ENCODE measurements at places on chromosomes 2 and 18.

DNA sequence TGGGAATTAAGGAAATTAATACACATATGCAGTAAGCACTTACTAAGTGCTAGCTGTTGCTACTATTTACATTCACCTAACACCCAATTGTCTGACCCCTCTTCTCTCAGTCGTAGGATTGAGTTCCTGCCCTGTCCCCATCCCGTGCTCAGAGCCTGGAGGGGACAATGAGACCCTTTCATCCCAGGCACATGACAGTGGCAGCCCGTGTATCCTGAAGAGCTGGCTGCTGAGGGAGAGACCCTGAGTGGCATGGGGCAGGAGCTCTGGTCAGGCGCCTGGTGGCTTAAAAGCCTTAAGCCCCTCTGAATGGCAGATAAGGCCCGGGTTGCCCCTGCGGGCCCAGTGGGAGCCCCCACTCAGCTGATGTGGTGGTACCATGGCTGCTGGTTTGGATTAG is 99.0 kb downstream of the DYSF start:
- DNase-seq = no peak

GRCh38 chr2:72104821-72105588 is 42.7 kb downstream of the CYP26B1 start:
- no peak for DNase-seq

GRCh38 chr2:143847257-143847656 is 672.7 kb downstream of the ZEB2 start:
- no peak for DNase-seq

- DNase-seq = no peak
Measured at GRCh38 chr2:138950486-138950885, 170.3 kb upstream of the NXPH2 start.

- DNase-seq = no peak
Measured at GRCh38 chr18:57900906-57901435, 97.9 kb upstream of the ATP8B1 start.

DNA sequence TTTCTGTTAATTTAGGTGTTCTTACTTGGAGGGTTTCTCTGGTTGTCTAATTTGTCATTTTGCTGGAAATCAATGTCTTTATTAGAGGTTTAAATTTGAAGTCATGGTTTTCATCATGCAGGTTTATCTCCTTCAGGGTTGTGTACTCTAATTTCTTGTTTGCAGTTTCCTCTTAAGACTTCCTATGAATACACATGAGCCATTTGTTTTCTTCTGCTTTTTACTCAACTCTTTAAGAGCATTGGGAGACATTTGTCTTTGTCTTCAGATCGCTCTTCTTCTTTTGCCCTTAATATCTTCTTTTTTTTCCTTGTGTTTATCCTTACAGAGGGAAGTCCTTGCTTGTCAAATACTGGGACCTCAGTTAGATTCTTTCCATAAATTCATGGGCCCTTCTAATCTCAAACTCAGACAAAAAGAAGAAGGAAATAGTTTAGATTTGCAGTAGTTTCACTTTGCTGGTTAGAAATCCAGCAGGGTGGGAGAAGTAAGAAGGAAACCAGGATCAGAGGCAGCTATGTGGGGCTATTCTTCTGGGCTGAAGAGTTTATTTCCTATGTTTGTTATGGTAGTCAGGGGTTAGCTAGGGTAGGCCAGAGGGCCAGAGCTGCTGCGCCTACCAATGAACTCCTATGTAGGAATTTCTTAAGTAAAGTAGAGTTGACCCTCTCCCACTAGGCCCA is 176.6 kb downstream of the DYSF start:
- no peak for DNase-seq

- DNase-seq = no peak
Measured at GRCh38 chr18:39500306-39500705, 1934.7 kb upstream of the CELF4 start.

- no peak for DNase-seq
Measured at GRCh38 chr2:222745836-222746559, 74.5 kb downstream of the MOGAT1 start.

DNA sequence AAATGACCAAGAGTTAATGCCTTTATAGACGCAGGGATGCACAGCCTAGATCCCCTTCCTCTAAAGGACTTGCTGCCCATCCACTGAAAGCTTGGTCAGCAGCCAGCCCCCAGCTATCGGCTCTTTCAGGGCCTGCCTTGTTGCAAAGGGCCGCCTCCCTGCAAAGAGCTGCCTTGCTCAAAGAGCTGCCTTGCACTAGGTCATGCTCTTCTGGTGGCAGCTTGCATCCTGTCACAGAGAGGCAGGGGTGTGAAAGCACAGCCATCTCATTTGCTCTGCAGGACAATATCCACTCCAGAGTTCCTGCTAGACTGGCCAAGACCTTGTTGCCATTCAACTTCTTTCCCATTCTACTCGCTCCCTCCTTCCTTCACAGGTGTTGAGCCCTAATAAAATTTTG is 137.1 kb downstream of the MCFD2 start:
- DNase-seq = no peak

- DNase-seq = no peak
Measured at GRCh38 chr2:186543561-186544131, 46.2 kb upstream of the ITGAV start.

DNA sequence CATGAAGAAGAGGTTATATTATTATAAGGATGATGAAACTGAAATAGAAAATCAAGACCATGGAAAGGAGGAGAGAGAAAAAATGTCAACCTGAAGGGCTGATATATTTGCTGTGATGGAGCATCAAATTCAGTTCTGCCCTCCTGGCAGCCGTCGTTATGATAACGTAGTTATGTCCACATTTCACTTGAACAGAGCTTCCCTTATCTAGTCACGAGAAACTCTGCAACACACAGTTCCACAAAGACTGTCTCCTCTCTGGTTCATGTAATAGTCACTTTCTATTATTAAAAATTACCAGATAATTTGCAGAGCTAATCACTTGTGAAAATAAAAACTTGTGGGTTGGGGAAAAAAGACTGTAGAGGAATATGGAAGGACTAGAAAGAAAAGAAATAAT is 19.5 kb upstream of the RBMS1 start:
- no peak for DNase-seq

DNA sequence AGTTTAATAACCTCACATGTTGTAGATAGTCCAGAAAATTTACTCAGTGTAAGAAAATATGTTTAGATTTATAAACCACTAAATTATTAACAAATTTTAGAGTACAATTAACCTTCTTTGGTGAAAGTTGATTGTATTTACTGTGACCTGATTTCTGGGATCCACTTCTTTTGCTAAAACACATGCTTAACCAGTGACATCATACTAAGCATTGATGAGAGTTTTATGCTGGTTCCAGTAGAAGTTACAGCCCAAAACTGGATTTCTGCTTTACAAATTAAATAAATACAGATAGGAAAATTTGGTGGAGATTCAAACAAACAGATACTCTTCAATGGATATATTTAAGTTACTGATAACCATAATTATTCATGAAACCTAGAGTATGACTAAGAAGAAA is 40.9 kb downstream of the RBBP8 start:
- DNase-seq = no peak

- DNase-seq = no peak
Measured at GRCh38 chr18:54284981-54285785, 15.9 kb downstream of the POLI start.

GRCh38 chr2:238031751-238032150 is 29.1 kb upstream of the SCLY start:
- DNase-seq = no peak

Data from central memory CD8-positive, alpha-beta T cell (primary cell).